Thyroid gland (tissue), 4 donors: ENCODE measurements at places on chromosomes 6 and 20. TPM values are rescaled to one million over a fixed set of nuclear protein-coding genes. Genes with fewer than 3 reads are reported as not detected.

- no peak for DNase-seq
- no peak overlapping the region for H3K4me3 ChIP-seq
- peaks cover 6% of the 10 kb centered on the region for H3K4me1 ChIP-seq
Measured at GRCh38 chr6:119310486-119311036, 39.0 kb downstream of the MAN1A1 start.

DNA sequence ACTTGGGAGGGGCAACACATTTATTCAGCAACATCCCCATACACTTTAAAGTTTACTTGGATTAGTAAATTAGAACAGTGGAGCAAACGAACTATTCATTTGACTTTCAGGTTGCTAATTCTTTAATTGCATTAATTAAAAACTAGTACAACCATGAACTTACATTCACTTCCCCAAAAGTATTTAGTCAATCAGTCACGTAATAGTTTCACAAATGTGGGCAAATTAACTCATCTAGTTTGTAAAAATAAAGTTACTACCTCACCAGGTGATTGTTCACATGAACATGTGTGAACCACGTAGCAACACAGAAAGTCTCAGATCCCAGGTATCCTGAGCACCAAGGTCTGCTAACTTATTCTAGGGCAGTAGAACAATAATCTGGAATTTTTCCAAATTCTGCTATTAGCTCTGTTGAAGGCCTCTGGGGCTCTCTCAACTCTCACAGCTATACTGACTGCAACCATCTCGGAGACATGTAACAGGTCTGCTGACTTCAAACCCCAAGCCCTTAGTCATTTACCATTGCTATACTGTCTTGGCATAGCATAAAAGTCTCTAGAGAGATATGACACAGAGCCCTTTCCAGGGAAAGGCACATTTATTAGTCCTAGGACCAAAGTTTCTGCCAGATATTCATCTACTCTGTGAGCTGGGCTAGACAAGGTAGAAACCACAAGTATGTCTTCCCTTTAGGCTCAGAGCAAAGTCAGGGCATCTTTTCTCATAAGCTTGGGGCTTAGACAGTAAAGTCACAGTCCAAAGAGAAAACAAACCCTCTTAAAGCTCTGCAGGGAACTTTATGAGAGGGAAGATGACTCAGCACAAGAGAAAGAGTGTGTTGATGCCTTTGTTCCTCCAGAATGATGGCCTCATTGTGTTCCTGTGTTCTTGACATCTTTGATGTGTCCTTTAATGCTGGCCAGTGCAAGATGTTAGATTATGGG is 50.9 kb upstream of the CCDC28A start:
- DNase-seq, result no peak
- no peak overlapping the region for H3K4me3 ChIP-seq
- H3K4me1 ChIP-seq, result no peaks in the 10 kb centered on the region
- H3K27ac ChIP-seq, result no peak overlapping the region
- no peaks in the 10 kb centered on the region for H3K36me3 ChIP-seq
- H3K27me3 ChIP-seq, result no peaks in the 10 kb centered on the region

DNA sequence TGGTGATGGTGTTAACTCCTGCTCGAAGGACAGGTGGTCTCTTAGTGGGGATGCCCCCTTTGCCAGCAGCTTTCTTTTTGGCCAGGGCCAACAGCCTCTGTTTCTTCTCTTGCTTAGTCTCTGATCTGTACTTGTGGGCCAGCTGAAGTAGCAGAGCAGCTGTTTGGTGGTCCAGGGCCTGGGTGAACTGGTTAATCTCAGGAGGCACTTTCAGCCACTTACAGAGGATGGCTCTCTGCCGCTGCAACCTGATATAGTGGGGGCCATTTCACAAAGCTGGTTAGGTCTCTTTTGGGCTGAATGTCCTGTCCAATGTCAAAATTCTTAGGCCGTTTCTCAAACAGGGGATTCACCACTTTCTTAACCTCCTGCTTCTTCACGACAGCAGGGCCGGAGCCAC is 23.2 kb upstream of the LOC128125822 start:
- no peaks in the 10 kb centered on the region for H3K36me3 ChIP-seq
- H3K4me3 ChIP-seq, result no peak overlapping the region
- no peaks in the 10 kb centered on the region for H3K27me3 ChIP-seq

DNA sequence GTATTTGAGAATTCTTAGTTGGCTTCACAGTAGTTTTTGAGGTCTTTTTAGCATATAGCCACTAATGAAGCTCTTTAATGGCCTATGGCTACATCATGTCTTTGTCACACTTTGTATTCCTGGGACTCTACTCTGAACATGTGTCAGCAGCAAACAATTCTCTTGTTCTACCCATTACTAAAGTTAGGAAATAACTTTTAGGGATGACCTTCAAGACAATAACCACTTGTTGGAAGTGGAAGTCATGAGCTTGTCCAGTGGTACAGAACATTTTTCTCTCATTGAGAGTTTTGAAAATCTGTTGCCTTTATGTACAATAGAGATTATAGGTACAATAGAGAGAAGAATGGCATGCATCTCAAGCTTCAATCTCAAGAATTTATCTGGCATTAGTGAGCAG is 571.6 kb upstream of the JAG1 start:
- H3K4me1 ChIP-seq, result no peaks in the 10 kb centered on the region
- H3K36me3 ChIP-seq, result no peaks in the 10 kb centered on the region
- no peak for DNase-seq
- H3K4me3 ChIP-seq, result no peak overlapping the region

GRCh38 chr6:86511962-86512361 is 425.4 kb upstream of the HTR1E start:
- H3K4me3 ChIP-seq, result no peak overlapping the region
- H3K27ac ChIP-seq, result no peak overlapping the region
- no peak for DNase-seq
- H3K27me3 ChIP-seq, result no peaks in the 10 kb centered on the region

DNA sequence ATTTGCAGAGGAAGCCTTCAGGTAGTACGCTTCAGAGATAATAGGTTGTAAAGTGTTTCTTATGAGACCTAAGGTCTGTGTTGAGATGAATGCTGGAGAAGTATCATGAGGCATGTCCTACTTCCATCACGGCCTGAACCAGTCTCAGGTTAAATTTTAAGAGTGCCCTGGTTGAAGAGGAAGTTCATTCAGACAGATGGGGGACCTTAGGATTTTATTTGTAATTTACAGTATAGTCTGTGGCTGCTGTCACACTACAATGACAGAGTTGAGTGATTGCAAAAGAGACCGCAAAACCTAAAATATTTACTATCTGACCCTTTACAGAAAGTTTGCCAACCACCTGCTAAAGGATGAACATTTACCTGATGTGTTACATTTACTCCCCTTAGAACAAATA is 70.9 kb downstream of the UST start:
- no peak overlapping the region for H3K27ac ChIP-seq
- H3K4me1 ChIP-seq, result peaks cover 29% of the 10 kb centered on the region
- H3K4me3 ChIP-seq, result no peak overlapping the region
- no peaks in the 10 kb centered on the region for H3K36me3 ChIP-seq
- no peaks in the 10 kb centered on the region for H3K27me3 ChIP-seq

Gene TRIM31
- not detected for total RNA-seq

DNA sequence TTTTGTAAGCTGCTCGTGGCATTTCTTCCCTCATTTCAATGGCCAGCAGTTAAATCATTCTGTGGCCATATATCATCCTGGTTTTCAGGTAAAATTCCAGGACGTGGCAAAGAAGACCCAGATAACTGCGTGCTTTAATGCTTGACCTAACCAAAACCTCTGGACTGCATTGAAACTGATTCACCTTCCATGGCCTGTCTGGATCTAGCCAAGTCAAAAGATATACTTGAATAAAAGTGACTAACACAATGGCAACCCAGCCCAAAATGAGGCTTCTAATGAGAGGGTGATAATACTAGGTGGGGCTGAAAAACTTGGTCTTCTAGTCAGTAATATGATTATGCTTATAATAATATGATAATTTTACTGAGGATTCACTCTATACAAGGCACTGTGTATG is 16.5 kb upstream of the PCSK2 start:
- no peak for DNase-seq
- no peak overlapping the region for H3K4me3 ChIP-seq
- no peaks in the 10 kb centered on the region for H3K27me3 ChIP-seq
- H3K4me1 ChIP-seq, result no peaks in the 10 kb centered on the region
- no peaks in the 10 kb centered on the region for H3K36me3 ChIP-seq

DNA sequence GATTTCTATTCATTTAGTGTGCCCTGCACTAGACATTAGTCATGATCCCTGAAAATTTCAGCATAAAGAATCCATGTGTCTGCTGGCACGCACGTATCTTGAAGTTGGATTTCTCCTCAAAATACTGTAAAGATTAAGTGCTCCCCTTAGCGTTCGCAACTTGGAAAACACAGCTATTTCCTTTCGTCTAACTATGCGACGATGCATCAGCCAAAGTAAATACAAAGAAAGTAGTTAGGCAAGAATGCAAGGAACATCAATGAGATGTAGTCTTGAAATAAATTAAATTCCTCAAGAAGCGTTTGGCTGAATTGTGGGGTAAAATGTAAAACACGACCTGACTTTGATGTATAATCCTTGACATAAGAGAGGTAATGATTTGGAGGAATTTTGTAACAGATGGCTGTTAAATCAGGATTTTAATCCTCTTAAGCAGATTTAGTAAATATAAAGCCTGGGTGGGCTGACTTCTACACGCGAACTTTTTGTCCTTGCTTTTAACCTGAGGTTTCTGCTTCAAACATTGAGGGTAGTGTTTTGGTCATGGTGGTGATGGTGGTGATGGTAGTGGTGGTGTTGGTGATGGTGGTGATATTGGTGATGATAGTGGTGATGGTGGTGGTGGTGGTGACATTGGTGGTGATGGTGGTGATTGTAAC is 88.2 kb downstream of the FOXF2 start:
- no peak for DNase-seq
- no peaks in the 10 kb centered on the region for H3K4me1 ChIP-seq
- no peaks in the 10 kb centered on the region for H3K36me3 ChIP-seq
- H3K27ac ChIP-seq, result no peak overlapping the region
- no peaks in the 10 kb centered on the region for H3K27me3 ChIP-seq

DNA sequence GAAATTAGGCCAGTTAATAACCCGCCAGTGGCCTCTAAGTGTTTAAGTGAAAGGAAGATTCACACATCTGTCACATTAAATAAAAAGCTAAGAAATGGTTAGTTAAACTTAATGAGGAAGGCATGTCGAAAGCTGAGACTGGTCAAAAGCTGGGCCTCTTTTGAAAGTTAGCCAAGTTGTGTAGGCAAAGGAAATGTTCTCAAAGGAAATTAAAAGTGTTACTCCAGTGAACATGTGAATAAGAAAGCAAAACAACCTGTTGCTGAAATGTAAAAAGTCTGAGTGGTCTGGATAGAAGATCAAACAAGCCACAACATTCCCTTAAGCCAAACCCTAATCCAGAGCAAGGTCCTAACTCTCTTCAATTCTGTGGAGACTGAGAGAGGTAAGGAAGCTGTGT is 10.9 kb upstream of the MTRF1L start:
- no peaks in the 10 kb centered on the region for H3K27me3 ChIP-seq
- no peak for DNase-seq
- H3K36me3 ChIP-seq, result no peaks in the 10 kb centered on the region
- H3K27ac ChIP-seq, result no peak overlapping the region
- no peak overlapping the region for H3K4me3 ChIP-seq

GRCh38 chr20:20894280-20894679 is 181.8 kb upstream of the RALGAPA2 start:
- H3K36me3 ChIP-seq, result no peaks in the 10 kb centered on the region
- H3K27me3 ChIP-seq, result no peaks in the 10 kb centered on the region
- peak overlapping the region; percentile 30 for H3K27ac ChIP-seq
- peak; percentile 85 for DNase-seq
- H3K4me1 ChIP-seq, result peaks cover 25% of the 10 kb centered on the region

GRCh38 chr20:32539817-32540675 is 45.1 kb downstream of the NOL4L start:
- H3K36me3 ChIP-seq, result no peaks in the 10 kb centered on the region
- H3K27me3 ChIP-seq, result no peaks in the 10 kb centered on the region
- no peak for DNase-seq
- H3K4me1 ChIP-seq, result no peaks in the 10 kb centered on the region

Gene POU3F2
- total RNA-seq, result not detected

Gene PDE10A
- total RNA-seq, result 20.4 TPM

DNA sequence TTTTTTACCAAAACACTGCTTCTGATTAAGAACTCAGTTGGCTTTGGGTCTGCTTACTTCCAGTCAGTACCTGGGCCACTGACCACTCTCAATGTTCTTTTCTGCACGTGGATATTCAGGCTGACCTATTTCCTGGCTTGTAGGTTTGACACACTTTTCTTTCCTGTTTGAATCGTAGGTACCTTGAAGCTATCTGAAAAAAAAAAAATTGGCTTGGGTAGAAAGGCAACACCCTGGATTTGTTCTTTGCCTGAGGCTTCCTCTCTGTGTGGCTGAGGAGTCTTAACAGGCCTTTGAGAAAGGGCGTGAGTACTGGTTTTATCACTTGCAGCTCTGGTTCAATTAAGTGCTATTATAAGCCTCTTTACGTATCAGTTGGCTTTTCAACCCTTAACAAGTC is 60.6 kb upstream of the IL20RA start:
- H3K36me3 ChIP-seq, result no peaks in the 10 kb centered on the region
- DNase-seq, result no peak
- H3K27ac ChIP-seq, result no peak overlapping the region
- H3K27me3 ChIP-seq, result no peaks in the 10 kb centered on the region
- H3K4me3 ChIP-seq, result no peak overlapping the region

DNA sequence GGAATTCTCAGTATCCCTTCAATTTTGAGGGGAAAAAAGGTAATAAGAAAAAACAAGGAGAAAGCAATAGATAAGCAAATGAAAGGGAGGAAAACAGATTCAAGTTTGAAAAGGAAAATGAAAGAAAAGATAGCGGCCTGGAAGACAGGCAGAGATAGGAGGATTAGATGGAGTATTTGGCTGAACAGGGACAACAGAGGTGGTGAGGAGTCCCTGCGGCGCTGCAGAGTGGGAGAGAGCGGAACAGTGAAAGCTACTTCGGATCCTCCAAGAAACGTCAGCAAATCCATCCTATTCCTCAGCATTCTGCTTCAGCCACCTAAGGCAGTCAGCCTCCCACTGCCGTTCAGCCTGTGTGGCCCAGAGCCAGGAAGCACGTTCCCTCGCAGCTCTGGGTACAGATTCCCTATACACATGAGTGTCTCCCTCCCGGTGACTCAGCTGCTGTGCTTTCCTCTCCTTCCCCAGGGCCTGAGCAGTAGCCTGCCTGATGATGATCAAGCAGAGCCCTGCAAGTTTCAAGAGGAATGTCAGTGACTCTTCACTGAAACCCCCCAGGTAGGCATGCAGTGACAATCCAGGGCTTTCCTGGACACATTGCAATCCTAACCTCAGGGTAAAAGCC is 43.4 kb upstream of the CDYL start:
- H3K4me1 ChIP-seq, result no peaks in the 10 kb centered on the region
- peak; percentile 75 for DNase-seq
- H3K27ac ChIP-seq, result no peak overlapping the region
- no peak overlapping the region for H3K4me3 ChIP-seq
- H3K36me3 ChIP-seq, result no peaks in the 10 kb centered on the region
- H3K27me3 ChIP-seq, result no peaks in the 10 kb centered on the region

Gene LINC00237
- not detected for total RNA-seq

Gene SH3BGRL2
- 195 TPM for total RNA-seq

GRCh38 chr6:26355366-26355765 is 9.6 kb upstream of the BTN3A2 start:
- no peaks in the 10 kb centered on the region for H3K27me3 ChIP-seq
- H3K36me3 ChIP-seq, result no peaks in the 10 kb centered on the region
- DNase-seq, result no peak
- H3K27ac ChIP-seq, result no peak overlapping the region

- no peaks in the 10 kb centered on the region for H3K27me3 ChIP-seq
- no peak overlapping the region for H3K4me3 ChIP-seq
- H3K36me3 ChIP-seq, result no peaks in the 10 kb centered on the region
- DNase-seq, result no peak
Measured at GRCh38 chr20:6680854-6681253, 86.6 kb upstream of the BMP2 start.

GRCh38 chr6:28867086-28867409 is 56.7 kb downstream of the TRIM27 start:
- H3K27ac ChIP-seq, result no peak overlapping the region
- no peaks in the 10 kb centered on the region for H3K27me3 ChIP-seq
- no peak for DNase-seq
- H3K4me3 ChIP-seq, result no peak overlapping the region
- H3K36me3 ChIP-seq, result no peaks in the 10 kb centered on the region
